GM18507 (cell line): ENCODE measurements at places on chromosomes 3 and 15.

DNA sequence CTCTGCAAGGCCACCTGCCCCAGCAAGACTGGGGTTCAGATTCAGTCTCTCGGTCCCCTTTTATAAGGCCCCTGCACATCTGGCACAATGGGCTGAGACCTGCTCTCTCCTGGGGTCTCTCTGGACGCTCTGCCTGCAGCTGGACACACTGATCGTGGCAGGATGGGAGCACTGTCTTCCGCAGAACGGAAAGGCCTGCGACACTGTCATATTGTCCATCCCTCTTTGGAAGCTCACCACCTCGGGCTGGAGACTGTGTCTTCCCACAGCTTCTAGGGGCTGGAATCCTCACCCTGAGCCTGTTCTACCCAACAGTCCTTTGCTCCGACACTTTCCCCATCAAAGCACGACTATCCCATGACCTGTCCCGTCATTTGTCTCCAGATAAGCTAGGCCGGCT lies 11.5 kb upstream of the IGDCC4 start:
- no peak for DNase-seq

DNA sequence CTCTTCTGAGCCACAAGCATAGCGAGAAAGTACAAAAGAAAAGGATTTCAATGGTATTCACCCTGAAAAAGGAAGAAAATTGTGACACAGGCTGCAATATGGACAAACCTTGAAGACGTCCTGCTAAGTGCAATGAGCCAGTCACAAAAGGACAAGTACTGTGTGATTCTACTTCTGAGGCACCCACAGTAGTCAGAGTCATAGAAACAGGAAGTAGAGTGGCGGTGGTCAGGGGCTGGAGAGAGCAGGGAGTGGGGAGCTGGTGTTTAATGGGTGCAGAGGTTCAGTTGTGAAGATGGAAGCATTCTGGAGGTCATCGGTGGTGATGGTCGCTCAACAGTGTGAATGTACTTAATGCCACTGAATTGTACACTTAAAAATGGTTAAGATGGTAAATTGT lies 180.5 kb downstream of the APBA2 start:
- no peak for DNase-seq

DNA sequence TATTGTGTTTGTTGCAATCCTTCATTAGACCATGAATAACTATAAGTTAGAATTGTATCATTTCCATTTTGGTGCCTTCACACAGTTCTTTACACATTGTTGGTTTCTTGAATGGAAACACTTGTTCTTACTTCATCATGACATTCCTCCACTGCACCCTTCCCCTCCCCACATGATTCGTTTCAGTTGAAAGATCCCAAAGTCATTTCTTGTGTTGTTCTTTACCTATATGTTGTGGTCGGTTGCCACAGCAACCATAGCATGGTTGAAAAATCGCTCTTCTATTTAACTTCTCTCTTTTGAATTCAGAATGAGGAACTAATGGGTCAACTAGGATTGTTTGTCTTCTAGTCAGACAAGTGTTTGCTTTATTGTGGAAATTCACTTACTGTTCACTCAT lies 103.3 kb downstream of the IL1RAP start:
- no peak for DNase-seq

DNA sequence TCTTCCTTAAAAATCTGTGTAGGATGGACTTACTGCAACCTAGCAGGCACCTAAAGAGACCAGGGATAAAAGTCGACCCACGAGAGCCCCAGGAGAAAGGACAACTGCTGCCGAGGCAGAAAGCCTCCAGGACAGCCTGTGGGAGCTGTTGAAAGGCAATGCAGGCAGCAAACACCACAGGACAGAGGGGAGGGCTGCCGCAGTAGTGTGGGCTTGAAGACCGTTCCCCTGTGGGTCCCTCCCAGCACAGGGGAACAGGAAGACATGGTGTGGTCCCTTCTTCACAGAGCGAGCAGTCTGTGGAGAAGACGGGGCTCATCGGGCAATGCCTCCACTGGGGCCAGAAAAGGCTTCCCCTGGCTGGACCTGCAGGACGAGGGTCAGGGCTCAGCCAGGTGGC lies 58.5 kb upstream of the GATA2 start:
- DNase-seq, result no peak

DNA sequence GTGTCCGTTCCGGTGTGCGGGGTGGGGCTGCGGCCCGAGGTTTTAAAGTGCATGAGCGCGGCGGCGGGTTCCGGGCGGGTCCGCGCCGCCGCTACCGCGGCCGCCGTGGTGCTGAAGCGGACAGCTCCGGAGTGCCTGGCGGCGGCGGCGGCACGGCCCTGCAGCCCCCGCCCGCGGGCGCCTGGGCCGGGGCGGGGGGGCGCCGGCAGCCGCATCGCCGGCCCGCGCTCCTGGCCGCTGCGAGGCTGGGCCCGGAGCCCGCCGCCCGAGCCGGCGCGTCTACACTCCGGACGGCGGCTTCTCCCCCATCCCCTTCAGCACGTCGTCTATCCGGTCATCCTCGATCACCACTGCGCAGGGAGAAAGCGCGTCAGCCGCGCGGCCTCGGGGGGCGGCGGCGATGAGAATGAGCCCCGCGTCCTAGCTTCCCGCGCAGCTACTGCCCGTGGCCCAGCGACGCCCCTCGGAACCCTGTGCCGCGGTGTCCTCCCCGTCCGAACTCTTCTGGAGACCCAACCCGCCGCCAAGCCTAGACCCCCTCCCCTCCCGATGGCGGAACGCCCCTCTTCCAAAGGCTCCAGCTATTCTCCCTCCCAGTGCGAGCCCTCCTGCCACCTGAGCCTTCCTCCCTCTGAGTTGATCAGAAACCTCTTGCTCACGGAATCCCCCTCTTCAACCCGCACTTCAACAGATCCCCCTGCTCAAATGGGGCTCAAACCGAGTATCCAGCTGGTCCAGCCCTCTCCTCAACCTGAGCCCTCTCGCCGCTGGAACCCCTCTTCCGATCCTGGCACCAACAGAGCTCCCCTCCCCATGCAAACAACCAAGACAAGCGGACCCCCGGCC lies 1.3 kb downstream of the CAMK2N2 start:
- DNase-seq, result no peak
